NCI-H748 treated with DMSO at 0.1 percent for 48 hours (cell line): ENCODE measurements at places on chromosomes 1 and 21.

DNA sequence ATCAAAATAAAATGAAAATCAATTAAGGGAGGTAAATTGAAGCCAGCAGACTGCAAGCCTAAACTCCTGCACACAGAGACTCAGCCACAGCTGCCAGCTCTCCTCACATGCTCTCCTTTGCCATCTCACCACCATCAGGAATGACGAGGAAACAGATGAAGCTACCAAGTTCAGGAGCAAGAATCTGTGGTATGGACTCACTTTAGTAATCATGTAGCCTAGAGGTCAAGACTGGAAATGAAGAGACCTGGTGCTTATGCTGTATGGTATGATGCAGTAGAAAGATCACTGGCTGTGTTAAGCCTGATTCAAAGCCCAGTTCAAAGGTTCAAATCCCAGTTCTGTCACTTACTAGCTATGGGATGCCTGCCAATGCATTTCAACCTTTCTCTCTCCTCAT is 78.9 kb upstream of the CAMK1G start:
- DNase-seq: no peak

DNA sequence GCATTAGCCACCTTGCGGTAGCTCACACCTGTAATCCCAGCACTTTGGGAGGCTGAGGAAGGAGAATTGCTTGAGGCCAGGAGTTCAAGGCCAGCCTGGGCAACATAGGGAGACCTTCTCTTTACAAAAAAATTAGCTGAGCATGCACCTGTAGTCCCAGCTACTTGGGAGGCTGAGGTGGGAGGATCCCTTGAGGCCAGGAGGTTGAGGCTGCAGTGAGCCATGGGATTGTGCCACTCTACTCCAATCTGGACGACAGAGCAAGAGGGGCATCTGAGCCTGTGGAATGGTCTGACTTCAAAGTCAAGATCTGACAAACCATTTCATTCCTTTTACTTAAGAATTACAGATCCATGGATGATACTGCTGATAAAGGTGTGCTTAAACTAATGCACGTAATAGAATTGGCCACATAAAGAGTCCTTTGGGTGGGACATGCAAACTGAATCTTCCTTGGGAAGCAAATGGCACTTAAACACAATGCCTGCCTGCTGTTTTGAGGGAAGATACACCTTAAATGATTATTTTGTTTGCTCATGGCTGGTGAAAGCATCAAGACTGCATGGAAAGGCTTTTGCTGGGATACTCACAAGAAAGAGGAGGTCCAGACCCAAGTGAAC is 2.5 kb upstream of the TMEM201 start:
- DNase-seq: no peak

DNA sequence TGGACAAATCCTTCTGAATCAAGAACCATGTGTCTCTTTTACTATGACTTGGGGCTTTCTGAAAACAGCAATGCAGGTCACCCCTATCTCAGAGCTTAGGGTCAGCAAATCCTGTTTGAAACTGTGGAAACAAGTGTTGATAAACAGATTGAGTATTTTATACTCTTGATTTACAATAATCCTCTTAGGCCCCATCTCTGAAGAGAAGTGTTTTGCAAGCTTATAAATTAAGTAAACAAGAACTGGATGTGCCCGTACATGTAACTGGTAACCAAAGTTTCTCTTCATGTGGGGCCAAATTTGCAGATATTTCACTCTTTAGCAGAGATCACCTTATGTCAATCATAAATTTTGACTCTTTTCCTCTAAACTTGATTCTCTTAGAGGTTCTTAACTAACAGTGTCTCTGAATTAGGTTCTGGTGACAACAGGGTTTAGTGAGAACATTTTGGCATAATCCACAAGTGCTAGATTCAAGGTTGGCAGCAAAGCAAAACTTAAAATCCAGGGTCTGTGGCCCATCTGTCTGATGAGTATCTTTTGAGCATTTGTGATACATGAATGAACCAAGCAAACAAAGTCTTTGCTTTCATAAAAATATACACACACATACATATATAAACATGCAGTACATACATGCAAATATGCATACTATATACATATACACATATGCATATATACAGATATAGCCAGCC is 183.0 kb upstream of the HOOK1 start:
- no peak for DNase-seq

DNA sequence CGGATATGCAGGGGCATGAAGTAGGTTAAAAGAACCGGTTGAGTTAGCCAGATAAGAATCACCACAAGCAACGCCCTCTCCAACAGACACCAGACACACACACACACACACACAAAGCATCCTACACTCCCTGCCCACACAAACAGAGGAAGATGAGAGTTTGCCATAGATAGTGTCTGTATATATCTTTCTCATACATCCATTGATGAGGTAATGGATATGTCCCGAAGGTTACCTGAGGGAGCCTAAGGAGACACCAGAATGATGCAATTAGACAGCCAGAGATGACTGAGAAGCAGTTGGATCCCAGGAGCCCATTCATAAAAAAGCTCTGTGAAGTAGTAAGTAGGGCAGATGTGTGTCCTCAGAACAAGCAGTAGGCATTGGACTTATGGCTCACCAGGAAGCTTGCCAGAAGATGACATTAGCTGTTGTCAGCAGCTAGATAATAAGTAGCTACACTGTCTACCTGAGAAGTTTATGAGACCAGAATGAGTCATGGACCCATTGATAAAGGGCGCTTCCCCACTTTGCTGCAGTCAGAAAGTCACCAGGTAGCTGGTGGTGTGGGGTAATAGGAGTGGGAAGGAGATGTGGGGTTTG is 247.0 kb downstream of the KCNT2 start:
- DNase-seq: no peak

DNA sequence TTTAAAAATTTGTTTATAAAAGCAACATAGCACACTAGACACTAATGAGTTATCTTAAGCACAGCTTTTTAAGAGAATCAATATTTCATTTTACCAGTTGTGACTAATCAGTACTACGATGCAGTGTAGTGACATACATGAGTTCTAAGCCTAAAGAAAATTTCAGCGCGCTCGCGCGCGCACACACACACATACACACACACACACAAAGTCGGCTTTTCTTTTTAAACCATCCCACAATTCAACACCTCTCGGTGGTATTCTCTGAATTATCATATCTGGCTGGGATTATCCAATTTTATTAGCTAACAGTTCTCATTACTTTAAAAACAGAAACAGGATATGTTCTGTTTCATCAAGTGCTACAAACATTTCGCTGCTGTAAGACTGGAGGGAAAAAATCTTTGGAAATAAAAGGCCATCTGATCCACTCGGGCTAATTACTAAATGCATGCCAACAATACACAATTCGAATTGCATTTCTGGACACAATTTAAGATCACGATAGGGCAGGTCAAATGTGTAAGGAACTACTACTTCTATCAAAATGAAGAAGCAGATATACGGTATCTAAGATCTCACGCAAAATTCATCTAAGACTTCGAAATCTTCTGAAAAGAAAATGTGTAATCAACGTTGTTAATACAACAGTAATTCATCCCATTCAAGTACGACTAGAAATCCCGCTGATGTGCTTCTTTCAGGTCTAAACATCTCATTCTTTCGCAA is 1.2 kb downstream of the TUT4 start:
- peak; percentile 62 for DNase-seq

- DNase-seq: no peak
These were observed 222.4 kb upstream of the B3GALT2 start for GRCh38 chr1:193408782-193409293.

GRCh38 chr1:19113697-19114092 is 96.4 kb downstream of the UBR4 start:
- DNase-seq: no peak

GRCh38 chr1:162281426-162281825 is 95.2 kb downstream of the SPATA46 start:
- no peak for DNase-seq

DNA sequence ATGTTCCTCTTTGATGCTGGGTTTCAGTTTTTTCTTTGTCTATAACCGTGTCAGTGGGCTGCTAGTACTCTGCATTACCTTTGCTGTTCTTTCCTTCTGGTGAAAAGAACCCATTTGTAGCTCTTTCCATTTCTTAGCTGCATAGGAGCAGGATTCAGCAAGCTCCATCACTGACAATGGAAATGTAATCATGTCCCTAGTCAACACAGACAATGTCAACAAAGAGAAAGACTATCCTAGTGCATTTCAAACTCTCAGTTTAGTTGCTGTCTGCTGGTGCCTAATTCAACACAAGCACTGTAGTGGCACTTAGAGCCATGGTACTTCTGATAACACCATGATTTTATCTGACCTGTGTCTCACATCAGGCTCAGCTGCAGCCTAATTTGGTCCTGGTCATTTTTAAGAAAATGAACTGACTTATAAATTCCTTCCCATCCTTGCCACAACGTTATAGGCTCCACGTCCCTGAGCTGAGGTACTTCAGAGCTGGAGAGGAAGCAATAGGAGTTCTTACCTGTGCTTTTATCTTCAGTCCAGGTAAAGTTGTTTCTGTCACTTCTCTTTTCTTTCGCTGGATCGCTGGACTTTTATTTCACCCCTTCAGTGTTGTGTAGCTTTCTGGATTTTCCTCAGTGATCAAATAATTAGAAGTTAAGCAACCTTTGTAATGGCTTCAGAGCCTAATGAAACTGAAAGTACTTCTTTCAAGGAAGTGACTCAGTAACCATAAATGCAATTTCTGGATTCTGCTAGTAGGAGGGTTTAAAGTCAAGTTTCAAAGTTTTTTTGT is at the start of gene GBP3:
Gene GBP3, minus strand, starts transcription at position 700 of the 793 bp plus-strand sequence. CDS start 2,145 bp downstream, outside the sequence.
- DNase-seq: peak; percentile 5

- no peak for DNase-seq
These were observed 7.9 kb downstream of the TCHH start for GRCh38 chr1:152107031-152107983.

DNA sequence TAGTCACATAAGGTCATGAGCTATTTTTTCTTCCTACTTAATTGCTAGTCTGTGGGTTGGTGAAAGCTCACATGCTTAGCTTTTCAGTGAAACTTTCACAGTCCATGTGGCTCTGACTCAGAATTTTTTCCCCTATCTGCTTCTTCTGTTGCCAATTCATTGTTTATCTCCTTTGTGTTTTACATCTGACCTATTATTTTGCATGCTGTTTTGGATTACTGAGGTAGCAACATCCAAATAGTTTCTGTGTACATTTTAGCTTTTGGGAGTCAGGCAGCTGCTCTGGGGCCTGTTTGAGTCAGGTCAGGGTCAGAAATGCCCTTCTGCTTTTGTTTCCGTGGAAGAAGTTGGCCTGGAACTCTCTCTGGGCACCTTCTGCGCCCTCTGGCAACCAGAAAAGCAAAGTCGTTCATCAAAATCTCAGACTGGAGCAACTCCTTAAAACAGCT is 40.0 kb downstream of the ROR1 start:
- no peak for DNase-seq

GRCh38 chr1:202264726-202265125 is 71.1 kb downstream of the LGR6 start:
- DNase-seq: no peak

GRCh38 chr1:41483001-41483850 is 1.3 kb downstream of the EDN2 start:
- no peak for DNase-seq

DNA sequence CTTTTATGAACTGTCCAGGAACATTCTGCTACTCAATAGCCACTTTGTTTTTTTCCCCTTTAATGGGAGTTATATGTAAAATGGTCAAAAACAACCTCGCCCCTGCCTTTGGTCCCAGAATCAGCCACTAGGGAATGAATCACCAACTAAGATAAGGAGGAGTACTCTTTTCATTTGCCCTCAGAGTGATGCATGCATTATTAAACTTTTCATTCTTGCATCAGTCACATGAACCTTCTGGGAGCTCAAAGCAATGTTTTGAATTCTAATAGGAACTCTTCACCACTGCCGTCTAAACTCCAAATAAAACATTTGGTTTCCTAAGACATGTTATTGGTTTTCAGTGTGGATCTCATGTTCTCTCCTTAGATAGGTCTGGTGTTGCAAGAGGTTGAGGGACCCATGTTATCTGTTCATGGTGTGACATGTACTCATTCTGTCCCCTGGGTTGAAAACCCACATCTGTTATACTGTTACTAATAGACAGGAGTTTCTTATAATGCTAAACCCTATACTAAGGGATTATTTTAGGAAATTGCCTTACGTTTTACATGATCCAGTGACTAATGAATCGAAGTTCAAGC is 17.8 kb upstream of the HSD17B7 start:
- no peak for DNase-seq

DNA sequence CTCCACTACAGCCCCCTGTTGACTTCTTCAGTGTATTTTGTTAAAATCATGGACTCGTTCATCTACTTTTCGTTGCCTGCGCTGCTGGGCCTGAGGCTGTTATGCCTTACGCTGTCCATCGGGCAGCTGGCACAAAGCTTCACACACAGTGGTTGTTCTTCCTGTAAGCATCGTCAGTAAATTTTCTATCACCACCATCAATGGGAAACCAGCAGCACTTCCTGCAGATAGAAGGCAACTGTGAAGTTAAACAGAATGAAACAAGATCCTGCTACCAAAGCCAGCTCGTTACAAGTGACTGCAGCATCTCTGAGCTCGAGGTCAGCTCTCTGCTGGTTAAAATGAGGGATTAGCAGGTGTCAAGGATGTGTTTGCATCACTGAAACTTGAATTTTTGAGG is 21.9 kb upstream of the PADI6 start:
- no peak for DNase-seq

- DNase-seq: no peak
These were observed 15.1 kb downstream of the PTPN22 start for GRCh38 chr1:113856401-113856790.

DNA sequence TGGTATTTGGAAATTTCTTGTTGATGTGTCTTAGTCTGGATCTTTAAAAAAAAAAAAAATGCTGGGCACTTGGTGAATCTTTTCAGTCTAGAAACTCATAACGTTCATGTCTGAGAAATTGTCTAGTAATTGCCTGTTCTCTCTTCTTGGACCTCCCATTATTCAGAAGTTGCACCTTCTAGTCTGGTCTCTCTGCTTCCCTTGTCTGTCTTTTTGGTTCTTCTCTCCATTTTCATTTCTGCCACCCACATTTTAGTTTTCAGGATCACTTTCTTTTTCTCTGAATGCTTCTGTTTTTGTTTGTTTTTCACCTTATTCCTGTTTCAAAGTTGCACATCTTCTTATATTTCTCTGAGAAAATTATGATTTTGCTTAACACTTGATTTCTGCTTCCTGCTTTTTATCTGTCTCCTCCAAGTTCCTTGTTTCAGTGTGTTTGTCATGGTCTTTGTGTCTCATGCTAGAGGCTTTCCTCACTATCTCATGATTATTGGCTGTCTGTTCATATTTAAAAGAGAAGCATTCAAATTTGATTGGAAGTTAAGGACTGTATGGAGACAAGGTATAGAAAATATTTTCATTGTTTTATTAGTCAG is 21.3 kb downstream of the BACE2 start:
- no peak for DNase-seq
